ENCODE measurements at places on chromosomes 11 and 22.

DNA sequence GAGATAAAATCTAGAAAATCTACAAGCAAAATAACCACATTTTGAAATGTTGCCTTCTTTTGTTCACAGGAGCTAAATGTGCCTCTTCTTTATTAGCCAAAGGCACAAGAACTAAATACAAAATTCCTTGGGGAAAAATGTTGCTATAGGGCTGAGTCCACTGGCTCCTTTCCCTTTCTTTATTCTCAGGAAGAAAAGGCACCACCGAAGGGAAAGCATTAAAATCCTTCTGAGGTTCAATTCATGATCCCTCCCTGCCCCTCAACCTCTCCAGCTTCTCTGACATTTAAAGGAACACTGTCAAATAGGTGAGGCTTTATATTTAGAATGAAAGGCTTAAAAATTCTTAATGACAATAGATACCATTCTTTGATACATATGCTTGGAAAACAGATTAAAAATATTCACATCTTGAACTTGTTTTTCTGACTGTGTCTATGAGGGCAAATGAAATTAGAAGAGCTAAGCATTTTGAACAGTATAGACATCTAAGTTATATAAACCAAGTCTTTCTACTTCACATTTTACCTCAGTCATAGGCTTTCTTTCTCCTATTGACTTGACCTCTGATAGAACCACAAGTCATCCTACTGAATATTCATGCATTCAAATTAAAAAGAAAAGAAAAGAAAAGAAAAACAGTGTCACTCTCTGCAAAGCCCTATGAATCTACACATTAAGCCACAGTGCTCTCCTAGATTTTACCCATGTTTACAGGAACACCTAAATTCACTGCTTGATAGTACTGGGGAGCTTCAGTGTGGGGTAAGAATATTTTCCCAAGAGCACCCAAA, 148.2 kb downstream of the MAML2 start:
- no peak for DNase-seq

GRCh38 chr22:24985826-24986214, 33.3 kb downstream of the KIAA1671 start:
- no peak for DNase-seq

DNA sequence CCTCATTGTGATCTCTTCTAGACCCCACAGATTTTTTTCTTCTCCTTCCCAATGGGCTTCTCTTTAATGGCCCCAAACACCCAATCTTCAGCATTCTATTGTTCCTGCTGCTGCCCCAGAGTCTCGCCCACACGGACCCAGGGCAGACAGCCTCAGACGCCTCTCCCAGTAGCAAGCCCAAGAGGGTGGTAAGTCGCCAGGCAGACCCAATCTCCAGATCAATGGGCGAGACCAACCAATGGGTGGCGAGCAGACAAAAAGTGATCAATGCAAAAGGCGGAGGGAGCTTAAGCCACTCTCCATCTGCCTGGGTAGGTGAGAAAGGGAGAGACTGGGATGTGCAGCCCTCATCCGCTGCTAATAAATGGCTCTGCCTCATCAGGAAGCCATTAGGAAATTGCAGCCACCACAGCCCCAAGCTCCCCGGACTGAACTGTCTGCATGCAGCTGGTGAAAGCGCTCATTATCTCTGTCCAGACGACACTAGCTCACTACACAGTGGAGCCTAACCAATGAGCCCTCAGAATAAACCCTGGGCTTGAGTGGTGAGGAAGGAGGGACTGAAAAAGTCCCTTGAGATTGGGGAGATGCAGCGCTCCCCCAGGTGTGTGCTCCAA, 81.8 kb downstream of the ETS1 start:
- no peak for DNase-seq

DNA sequence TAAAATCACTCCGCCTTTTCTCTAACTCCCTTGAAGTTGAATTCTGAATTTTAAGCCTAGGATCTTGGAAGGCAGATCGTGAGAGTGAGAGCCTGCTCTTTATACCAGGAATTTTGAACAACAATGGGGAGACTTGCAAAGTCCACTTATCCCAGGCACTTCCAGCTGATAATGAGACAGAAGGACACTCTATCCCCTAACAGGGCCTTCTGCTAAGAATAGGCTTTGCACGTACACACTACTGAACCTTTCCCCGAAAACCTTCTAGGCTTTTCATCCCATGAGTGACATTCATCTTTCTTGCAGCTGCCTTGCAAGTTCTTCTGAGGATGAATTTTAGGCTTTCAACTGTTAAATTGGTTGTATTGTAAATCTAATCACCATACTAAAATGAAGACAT, 44.0 kb upstream of the WT1 start:
- DNase-seq: no peak

GRCh38 chr11:129728581-129728980, 87.1 kb upstream of the TMEM45B start:
- DNase-seq: no peak

GRCh38 chr22:35846804-35847203, 129.1 kb downstream of the APOL5 start:
- DNase-seq: no peak

DNA sequence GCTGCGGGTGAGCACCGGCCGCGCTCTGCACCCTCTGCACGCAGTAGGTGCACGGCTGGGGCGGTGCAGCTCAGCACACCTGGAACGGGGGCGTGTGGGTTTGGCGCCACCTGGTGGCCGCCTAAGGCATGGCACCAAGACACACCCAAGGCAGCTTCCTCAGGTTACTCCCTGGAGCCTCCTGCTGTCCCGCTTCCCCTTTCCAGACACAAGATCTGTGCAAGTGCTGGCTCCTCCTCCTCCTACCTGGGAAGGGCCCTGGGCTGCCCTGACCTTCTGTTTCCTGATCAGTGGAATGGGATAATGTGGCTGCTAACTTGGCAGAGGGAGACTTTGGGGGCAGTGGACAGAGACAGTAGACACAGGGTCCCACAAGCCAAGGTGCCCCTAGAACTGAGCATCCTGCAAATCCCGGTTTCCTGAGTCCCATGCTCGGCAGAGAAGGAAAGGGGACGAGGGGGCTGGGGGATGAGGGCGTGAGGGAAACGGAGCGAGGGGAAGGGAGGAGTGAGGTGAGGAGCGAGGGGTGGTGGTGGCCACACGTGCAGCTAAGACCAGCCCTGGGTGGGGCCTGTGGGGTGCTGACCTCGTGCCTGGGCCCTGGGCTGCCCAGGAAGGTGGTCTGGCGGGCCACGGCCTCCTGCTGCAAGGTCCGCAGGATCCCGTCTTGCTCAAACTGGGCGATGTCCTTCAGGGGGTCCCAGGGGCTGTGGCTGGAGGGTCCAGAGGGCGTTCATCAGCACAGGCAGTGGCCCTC, 34.8 kb upstream of the CARS1 start:
- DNase-seq: peak; percentile 18

DNA sequence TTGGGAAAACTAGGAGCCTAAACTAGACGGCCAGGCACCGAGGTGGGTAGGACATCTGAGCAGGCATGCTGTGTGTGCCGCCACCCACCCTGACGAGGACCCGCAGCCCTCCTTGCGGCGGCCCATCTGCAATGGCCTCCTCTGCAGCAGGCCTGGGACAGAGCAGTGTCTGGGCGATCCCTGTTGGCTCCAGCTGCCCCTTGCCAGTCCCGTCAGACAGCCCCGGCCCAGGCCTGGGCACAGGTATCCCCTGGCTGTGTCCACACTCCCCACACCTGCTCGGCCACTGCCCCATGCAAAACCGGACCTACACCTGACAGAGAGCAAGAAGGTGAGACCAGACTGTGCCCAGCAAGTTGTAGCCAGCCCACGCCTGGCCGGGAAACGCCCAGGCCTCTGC, 38.7 kb upstream of the GNB1L start:
- DNase-seq: no peak

GRCh38 chr11:62771144-62772021, at the start of gene TAF6L:
TSS of gene TAF6L (plus strand) at chr11:62771396. CDS start at chr11:62775784, 4,388 bp downstream.
- peak; percentile 84 for DNase-seq

GRCh38 chr11:112751772-112752171, 209.4 kb upstream of the NCAM1 start:
- no peak for DNase-seq

GRCh38 chr11:92781151-92781550, 188.3 kb upstream of the MTNR1B start:
- DNase-seq: no peak

DNA sequence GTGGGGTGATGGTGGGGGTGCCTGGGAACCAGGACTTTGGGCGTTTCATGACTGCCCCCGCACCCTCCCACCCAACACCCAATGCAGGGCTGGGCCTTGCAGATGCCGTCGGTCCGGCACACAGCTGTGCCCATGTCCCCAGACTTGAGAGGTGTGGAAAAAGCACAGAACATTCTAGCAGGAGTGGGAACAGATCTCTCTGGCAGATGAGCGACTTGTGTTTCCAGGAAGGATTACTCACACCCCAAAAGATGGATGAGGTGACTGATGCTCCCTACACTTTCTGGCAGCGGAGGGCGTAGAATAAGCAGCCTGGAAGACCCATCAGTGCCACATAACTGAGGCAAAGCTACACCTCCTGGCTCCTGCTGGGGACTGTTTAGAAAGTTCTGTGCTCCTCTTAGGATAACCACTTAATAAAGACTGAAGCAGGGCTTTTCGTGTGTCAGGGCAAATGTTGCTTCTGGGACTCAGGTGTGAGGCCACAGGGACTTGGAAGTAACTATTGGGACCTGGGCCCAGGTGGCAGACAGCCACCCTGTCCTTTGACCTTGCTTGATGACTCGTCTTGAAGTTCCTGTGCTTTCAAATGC, 24.2 kb downstream of the FBLN1 start:
- no peak for DNase-seq

- no peak for DNase-seq
Measured at GRCh38 chr11:131186629-131187101, 183.8 kb upstream of the NTM start.

DNA sequence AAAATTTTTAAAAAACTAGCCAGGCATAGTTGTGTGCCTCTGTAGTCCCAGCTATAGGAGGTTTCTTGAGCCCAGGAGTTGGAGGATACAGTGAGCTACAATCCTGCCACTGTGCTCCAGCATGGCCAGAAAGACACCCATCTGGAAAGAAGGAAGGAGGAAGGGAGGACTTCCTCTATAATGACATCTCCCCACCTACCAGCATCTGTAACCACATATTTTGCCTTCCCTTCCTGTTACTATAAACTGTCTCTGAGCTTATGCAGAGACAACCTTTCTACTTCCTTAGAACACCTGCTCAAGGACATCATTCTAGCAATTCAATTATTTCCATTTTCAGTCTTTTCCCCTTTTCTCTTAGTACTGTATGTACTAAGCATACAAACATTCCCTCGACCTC, 2.2 kb upstream of the NUP160 start:
- DNase-seq: no peak

- DNase-seq: no peak
Measured at GRCh38 chr11:101913656-101914055, 1.2 kb upstream of the CEP126 start.

GRCh38 chr22:37012956-37013355, 6.3 kb downstream of the TST start:
- no peak for DNase-seq

GRCh38 chr11:133306019-133306418, 226.3 kb downstream of the OPCML start:
- DNase-seq: no peak

- DNase-seq: no peak
Measured at GRCh38 chr22:17303840-17304779, 65.2 kb upstream of the CECR2 start.

GRCh38 chr11:62146476-62147200, 22.8 kb downstream of the INCENP start:
- DNase-seq: no peak

DNA sequence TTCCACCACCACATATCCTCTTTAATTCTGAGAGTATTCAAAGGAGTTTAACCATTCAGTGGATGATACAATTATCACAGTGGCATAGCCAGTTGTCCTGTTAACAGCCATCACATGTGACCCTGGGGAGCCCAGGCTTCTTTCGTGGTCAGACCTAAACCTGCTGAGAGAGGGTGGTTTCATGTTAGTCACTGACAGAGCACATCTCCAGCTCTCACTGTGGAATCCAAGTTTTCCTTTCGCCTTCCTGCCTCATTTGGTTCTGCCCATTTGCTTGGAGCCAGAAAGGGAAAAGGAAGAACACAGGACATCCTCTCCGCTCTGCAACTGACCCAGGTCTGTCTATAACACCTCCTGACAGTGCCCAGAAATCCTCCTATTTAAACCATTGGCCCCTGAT, 60.4 kb downstream of the MCHR1 start:
- DNase-seq: no peak

DNA sequence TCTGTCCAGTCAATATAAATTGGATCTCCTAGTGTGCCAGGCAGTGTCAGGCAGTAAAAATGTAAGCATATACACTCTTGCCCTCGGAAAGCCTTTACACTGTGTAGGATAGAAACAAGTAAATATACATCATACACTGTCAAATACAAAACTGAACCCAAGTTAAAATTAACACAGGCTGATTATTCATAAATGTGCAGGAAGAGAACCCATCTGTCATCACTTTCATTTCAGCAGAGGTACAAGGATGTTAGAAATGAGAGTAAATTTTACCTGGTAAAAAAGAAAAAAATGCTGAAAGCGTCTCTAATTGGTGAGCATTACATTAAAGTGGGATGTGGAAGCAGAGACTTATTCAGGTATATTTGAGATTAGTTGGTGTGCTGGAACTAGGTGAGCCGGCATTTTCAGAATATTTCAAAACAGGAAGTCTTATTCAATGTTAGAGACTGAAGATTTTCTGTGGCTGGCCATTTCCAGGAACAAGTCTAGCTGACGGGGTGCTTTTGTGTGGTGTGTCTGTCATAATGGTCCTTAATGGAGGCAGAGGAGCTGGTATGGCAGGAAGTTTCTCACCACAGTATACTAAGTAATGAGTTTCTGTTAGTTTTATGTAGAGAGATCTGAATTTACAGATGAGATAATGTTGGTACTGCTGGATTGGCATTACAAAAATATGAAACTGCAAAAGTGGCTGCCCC, 192.6 kb downstream of the CASP12 start:
- no peak for DNase-seq

- no peak for DNase-seq
Measured at GRCh38 chr11:27088353-27088752, 47.7 kb downstream of the BBOX1 start.

- DNase-seq: no peak
Measured at GRCh38 chr11:71940561-71941219, 11.8 kb downstream of the RNF121 start.

DNA sequence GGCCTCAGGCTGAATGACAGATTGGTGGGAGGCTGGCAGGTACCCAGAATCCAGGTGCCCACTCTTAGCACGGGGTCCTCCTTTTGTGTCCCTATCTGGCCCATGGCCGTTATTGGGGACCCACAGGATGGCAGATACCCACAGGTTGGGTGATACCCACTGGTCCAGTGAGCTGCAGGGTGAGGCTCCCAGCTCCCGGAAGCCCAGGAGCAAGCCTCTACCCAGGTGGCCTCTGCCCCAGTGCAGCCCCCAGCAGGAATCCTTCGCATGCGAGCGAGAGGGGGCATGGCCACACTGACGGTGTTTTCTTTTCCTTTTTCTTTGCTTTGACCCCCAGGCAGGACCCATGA, 116.1 kb downstream of the PHF21B start:
- DNase-seq: no peak

GRCh38 chr11:17927041-17927440, 85.8 kb downstream of the SERGEF start:
- no peak for DNase-seq

GRCh38 chr11:73306069-73306841, 1.8 kb upstream of the ARHGEF17 start:
- DNase-seq: no peak
